ENCODE measurements at places on chromosomes 6 and 20. TPM values are rescaled to one million over a fixed set of nuclear protein-coding genes. Genes with fewer than 3 reads are reported as not detected.

The PSORS1C2 gene
- polyA plus RNA-seq: not detected

The HTR1E gene
- polyA plus RNA-seq: not detected

The SLC22A7 gene
- polyA plus RNA-seq: not detected

The ETV7 gene
- polyA plus RNA-seq: not detected

The DTNBP1 gene
- polyA plus RNA-seq: 76.1 TPM

The CCN5 gene
- polyA plus RNA-seq: not detected

DNA sequence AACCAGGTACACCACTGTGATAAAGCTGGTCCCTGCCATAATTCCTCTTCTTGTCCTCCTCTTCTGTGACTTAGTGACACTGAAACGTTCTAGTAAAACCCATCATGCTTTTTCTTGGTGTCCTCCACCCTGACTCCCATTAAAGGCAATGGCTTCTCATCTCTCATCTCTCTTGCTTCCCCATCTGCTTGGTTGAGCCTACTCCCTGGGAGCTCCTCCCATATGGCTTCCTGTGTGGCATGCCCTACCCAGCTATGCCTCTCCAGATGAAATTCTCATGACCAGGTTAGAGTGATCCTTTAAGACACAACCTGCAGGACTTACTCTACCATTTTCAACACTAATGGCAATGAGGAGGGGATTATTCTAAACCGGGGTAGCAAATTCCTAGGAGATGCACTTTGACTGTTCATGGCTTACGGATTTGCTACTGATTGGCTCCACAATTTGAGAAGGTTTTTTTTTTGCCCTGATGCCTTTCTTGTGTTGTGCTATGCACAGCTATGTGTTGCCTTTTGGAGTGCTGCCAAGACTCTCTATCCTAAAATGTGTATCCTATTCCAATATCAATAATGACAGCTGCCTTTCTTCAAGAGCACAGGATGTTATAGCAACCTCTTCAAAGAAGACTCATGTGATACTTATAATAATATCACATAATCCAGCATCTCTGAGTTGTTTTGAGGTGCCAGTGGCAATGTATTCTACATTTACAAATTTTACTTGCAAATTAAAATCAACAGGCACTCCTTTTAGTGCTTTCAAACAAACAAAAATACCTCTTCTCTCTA, 6.1 kb downstream of the SIRPG start:
- DNase-seq: no peak
- H3K27ac ChIP-seq: no peak overlapping the region
- no peak overlapping the region for H3K4me3 ChIP-seq
- peaks cover 5% of the 10 kb centered on the region for H3K4me1 ChIP-seq

DNA sequence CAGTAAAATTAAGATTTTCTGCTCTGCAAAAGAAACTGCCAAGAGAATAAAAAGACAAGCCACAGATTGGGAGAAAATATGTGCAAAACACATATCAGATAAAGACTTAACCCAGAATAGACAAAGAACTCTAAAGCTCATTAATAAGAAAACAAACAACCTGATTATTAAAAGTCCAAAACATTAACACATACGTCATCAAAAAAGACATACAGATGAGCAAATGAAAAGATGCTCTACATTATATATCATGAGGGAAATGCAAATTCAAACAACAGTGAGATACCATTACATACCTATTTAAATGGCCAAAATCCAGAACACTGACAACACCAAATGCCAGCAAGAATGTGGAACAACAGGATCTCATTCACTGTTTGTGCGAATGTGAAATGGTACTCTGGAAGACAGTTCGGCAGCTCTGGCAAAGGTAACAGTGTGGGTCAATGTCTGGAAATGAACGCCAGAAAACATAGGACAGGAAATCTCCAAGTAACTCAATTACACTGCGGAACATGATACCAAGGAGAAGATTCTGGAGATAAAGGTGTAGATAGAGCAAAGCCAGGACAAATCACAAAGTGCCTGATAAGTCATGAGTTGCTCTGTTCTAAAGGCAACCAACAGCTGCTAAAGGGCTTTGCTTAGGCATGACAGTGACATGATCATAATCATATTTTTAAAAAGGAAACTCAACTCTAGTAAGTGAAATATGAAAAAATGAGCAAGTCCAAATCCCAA, 96.8 kb downstream of the PDE10A start:
- no peaks in the 10 kb centered on the region for H3K27me3 ChIP-seq
- H3K36me3 ChIP-seq: peaks cover 2% of the 10 kb centered on the region
- no peak overlapping the region for H3K4me3 ChIP-seq
- no peaks in the 10 kb centered on the region for H3K4me1 ChIP-seq
- H3K27ac ChIP-seq: no peak overlapping the region
- no peak for DNase-seq

- H3K36me3 ChIP-seq: peaks cover 21% of the 10 kb centered on the region
- DNase-seq: no peak
- no peaks in the 10 kb centered on the region for H3K4me1 ChIP-seq
- no peak overlapping the region for H3K27ac ChIP-seq
- no peak overlapping the region for H3K4me3 ChIP-seq
Measured at GRCh38 chr6:161220346-161220745, 53.5 kb downstream of the AGPAT4 start.

- H3K36me3 ChIP-seq: no peaks in the 10 kb centered on the region
- H3K27ac ChIP-seq: no peak overlapping the region
- H3K27me3 ChIP-seq: no peaks in the 10 kb centered on the region
- H3K4me1 ChIP-seq: no peaks in the 10 kb centered on the region
- H3K4me3 ChIP-seq: no peak overlapping the region
Measured at GRCh38 chr6:16802071-16802470, 40.8 kb upstream of the ATXN1 start.

DNA sequence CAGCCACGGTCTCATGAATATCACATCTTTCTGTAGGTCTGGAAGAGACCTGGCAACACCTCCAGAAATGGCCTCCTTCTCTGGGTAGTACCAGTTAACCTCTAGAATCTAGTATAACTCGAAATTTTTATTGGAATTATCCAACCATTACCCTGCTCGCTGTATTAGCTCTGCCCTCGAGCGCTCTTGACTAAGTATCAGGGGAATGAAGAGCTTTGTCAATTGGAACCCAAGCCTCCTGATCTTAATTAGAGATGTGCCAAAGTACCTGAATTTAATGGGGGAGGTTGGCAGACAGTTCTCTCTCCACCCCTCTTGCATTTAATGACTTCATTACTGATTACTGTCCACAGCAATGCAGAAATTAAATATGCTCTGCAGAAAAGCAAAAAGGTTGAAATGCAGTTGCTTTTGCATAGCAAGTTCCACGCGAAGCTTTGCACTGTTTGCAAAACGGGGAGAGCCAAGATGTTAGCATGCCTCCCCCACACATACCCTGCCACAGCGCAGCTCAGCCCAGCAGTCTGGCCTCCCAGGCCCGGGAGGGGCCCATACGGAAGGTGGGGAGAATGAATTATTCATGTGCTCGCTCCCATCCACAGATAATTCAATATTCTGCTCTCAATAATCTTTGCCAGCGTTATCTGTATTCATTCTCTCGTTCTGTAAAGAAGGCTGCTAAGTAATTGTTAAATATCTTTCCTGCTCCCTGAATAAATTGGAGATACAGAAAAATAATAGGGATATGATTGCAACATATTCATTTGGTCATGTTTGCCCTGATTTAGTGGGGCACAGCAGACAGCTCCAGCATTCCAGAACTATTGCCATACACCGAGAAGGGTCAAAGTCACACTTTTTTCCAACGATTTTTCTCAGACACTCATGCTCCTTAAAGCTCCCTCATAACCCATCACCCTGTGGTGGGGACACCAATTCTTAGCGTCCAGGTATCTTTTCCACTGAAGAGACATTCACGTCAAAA, 305.8 kb downstream of the CDH26 start:
- no peak for DNase-seq
- no peaks in the 10 kb centered on the region for H3K4me1 ChIP-seq
- no peaks in the 10 kb centered on the region for H3K36me3 ChIP-seq
- no peak overlapping the region for H3K4me3 ChIP-seq
- no peak overlapping the region for H3K27ac ChIP-seq
- no peaks in the 10 kb centered on the region for H3K27me3 ChIP-seq

GRCh38 chr6:15472621-15473020, 190.2 kb downstream of the DTNBP1 start:
- H3K36me3 ChIP-seq: peaks cover 29% of the 10 kb centered on the region
- no peak overlapping the region for H3K4me3 ChIP-seq
- DNase-seq: no peak
- H3K27ac ChIP-seq: peak overlapping the region; percentile 31
- peaks cover 42% of the 10 kb centered on the region for H3K4me1 ChIP-seq

- no peak for DNase-seq
- H3K27ac ChIP-seq: no peak overlapping the region
- no peak overlapping the region for H3K4me3 ChIP-seq
- H3K4me1 ChIP-seq: peaks cover 4% of the 10 kb centered on the region
Measured at GRCh38 chr6:62615366-62616015, 329.5 kb upstream of the KHDRBS2 start.

DNA sequence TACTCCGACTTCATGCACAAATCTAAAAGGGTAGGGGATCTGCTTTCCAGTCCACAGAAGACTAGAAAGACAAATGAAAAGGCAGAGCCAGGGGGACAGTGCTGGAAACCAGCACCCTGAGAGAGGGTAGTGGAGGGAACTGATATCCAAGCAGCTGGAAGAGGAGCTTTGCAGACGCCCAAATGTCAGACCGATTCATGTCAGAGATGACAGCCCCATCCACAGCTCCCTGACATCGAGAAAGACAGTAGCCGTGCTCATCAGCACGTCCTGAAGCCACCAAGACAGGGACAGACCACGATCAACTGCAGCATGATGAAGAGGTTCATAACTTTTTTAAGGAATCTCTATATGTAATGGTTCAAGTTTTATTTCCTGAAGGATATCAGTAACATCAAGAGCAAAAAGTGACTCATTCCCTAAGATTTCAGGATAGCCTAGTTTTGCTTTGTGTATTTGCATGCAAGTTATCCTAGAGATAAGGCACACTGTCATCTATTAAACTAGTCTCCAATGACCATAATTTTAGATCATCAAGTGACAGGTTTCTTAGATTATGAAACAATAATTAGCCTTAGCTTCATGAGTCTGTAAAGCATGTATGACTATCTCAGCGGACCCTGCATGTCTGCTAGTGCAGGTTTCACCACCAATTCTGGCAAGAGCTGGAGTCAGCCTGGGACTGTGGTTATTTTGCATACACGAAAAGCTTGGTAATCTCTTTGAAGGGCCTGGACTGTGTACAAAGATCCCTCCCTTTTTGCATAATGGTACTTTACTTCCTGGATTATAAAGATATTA, 43.0 kb downstream of the PRDM1 start:
- DNase-seq: no peak
- H3K4me3 ChIP-seq: no peak overlapping the region
- peaks cover 6% of the 10 kb centered on the region for H3K4me1 ChIP-seq
- no peak overlapping the region for H3K27ac ChIP-seq

DNA sequence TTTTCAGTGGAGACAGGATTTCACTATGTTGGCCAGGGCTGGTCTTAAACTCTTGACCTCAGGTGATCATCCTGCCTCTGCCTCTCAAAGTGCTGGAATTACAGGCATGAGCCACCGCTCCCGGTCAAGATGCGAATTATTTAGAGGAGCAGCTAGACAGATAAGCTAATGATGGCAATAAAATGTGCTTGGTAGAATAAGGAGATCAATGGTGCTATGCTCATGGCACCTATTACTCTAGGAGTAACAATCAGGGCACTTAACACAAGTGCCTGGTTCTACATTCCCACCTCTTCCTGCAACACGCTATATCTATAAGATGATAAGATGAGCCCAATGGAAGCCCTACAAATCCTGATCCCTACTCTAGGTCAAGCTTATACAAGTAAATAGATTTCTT, 61.4 kb upstream of the LOC128125822 start:
- H3K27ac ChIP-seq: no peak overlapping the region
- no peak for DNase-seq
- H3K4me3 ChIP-seq: no peak overlapping the region
- no peaks in the 10 kb centered on the region for H3K36me3 ChIP-seq

GRCh38 chr6:111794727-111795452, 78.4 kb downstream of the FYN start:
- H3K36me3 ChIP-seq: no peaks in the 10 kb centered on the region
- no peak overlapping the region for H3K4me3 ChIP-seq
- H3K27me3 ChIP-seq: no peaks in the 10 kb centered on the region
- peaks cover 11% of the 10 kb centered on the region for H3K4me1 ChIP-seq

DNA sequence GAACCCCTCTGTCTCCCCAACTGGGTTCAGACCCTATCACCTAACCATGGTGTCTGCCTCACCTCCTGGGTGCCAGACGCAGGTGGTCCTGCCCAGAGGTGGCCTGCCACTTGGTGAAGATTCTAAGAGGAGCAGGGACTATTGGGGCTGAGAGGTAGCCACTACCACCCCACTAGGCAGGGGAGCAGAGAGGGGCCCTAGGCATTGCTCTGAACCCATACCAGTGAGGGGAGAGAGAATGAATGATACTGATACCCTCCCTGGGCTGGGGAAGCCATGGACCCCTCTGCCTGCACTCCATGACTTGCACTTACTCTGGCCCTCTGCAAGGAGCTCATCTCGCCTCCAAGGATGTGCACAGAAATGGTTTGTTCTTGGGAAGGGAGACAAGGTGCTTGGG, 31.7 kb upstream of the SPDEF start:
- no peak for DNase-seq
- peaks cover 12% of the 10 kb centered on the region for H3K36me3 ChIP-seq
- peaks cover 27% of the 10 kb centered on the region for H3K4me1 ChIP-seq
- no peaks in the 10 kb centered on the region for H3K27me3 ChIP-seq

- H3K27me3 ChIP-seq: peaks cover 38% of the 10 kb centered on the region
- no peak for DNase-seq
- H3K4me1 ChIP-seq: peaks cover 10% of the 10 kb centered on the region
- H3K27ac ChIP-seq: no peak overlapping the region
Measured at GRCh38 chr6:33839399-33840047, 35.7 kb upstream of the MLN start.

- H3K36me3 ChIP-seq: no peaks in the 10 kb centered on the region
- H3K27me3 ChIP-seq: no peaks in the 10 kb centered on the region
- H3K4me3 ChIP-seq: no peak overlapping the region
- no peak overlapping the region for H3K27ac ChIP-seq
Measured at GRCh38 chr6:160391419-160392116, 43.4 kb downstream of the SLC22A3 start.

GRCh38 chr6:33579828-33580714, at the start of gene BAK1:
Gene BAK1, minus strand, starts transcription at chr6:33580276. Its CDS starts 2,672 bp downstream, at chr6:33577604.
- H3K4me1 ChIP-seq: peaks cover 44% of the 10 kb centered on the region
- DNase-seq: peak; percentile 83
- H3K36me3 ChIP-seq: no peaks in the 10 kb centered on the region
- peak within 1 kb of the TSS; percentile 90 for H3K4me3 ChIP-seq
- H3K27me3 ChIP-seq: no peaks in the 10 kb centered on the region

GRCh38 chr6:69913361-69913760, 47.0 kb downstream of the COL19A1 start:
- peaks cover 66% of the 10 kb centered on the region for H3K4me1 ChIP-seq
- H3K4me3 ChIP-seq: peak overlapping the region; percentile 21
- peaks cover 30% of the 10 kb centered on the region for H3K36me3 ChIP-seq
- no peak for DNase-seq
- H3K27ac ChIP-seq: peak overlapping the region; percentile 16
- H3K27me3 ChIP-seq: no peaks in the 10 kb centered on the region
